Activated CD4-positive, CD25-positive, alpha-beta regulatory T cell treated with anti-CD3 and anti-CD28 coated beads, Interleukin-2, amount 50 U/mL, for 72 hours (primary cell): ENCODE measurements at places on chromosomes 6 and 20.

GRCh38 chr20:46232539-46232938 lies 75.8 kb downstream of the CDH22 start:
- no peak for DNase-seq

DNA sequence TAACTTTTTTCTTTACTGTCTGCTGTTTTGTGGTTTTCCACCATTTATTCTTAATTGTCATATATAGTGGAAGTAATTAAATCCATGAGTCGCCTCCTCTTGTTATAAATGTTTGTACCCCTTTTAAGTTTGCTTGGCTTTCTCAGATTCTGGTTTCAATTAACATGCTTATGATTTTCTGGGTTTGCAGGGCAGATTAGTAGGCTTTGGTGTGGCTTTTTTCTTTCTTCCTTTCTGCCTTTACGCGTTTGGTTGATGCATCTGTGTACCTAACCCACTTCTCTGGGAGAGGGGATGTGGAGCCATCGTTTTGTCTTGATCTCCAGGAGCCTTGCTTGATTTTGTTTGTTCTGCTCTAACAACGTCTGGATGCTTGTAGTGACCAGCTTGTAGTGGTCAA lies 100.4 kb downstream of the JARID2 start:
- no peak for DNase-seq

GRCh38 chr6:50049829-50050228 lies at the start of gene DEFB112:
Gene DEFB112 (minus strand): TSS chr6:50049929. CDS start chr6:50049869, 60 bp downstream.
- no peak for DNase-seq

DNA sequence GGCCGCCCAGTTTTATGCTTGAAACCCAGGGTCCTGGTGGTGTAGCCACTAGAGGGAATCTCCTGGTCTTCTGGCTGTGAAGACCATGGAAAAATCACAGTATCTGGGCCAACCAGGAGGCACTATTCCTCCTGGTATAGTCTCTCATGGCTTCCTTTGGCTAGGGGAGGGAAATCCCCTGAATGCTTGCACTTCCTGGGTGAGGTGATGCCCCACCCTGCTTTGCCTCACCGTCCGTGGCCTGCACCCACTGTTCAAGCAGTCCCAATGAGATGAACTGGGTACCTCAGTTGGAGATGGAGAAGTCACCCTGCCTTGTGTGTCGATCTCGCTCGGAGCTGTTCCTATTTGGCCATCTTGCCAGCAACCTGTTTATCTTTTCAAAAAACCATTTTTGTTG lies 10.1 kb upstream of the ZNF337 start:
- peak; percentile 38 for DNase-seq

- DNase-seq = no peak
Observed at GRCh38 chr6:111922454-111923297, 49.4 kb upstream of the FYN start.

DNA sequence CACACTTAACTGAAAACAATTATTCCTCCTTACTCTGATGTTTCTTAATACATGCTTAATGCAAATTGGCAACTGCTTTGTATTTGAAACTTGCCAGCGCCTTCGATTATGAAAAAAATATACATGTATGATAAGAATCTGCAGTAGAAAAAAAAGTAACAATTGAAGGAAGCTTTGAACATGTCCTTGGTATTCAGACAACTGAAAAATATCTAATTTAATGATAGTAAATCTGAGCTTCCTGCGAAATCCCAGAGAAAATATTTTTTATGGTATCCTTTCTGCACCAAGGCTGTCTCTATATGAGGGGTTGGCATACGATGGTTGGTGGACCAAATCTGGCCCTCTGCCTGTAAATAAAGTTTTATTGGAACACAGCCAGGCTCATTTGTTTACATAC lies 186.2 kb downstream of the HDGFL1 start:
- DNase-seq = no peak

DNA sequence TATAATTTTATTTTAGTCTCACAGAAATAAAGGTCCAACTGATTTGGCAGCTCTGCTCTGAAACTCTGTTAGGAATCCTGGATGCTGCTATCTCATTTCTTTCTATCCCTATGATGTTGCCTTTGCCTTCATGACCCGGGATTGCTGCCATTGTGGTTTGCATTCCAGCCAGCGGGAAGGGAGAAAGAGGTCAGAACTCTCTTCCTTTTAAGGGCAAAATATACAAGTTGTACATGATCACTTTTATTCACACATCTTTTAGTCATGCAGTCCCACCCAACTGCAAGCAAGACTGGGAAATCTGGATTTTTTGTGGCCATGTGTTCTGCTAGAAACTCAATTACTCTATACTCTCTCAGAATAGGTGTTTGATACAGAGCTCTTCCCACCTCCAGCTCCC lies 263.1 kb upstream of the ZFP64 start:
- DNase-seq = no peak

DNA sequence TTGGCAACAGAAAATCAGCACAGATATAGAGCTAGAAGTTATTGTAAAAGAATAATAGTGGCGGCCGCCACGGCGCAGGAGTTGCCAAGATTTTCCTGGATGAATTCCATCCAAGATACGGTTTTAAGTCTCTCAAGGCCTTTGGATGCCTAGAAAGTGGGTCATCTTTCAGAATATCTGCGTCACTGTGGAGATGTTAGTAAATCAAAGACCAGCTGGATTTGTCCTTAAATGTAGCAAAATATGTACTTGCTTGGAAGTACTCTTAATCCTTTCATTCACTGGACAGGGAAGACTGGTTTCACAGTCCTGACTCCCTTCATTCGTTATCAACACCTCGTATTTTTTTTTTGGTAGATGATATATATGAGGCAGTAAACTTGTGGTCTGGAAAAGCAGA lies 83.0 kb downstream of the SLC22A3 start:
- no peak for DNase-seq

DNA sequence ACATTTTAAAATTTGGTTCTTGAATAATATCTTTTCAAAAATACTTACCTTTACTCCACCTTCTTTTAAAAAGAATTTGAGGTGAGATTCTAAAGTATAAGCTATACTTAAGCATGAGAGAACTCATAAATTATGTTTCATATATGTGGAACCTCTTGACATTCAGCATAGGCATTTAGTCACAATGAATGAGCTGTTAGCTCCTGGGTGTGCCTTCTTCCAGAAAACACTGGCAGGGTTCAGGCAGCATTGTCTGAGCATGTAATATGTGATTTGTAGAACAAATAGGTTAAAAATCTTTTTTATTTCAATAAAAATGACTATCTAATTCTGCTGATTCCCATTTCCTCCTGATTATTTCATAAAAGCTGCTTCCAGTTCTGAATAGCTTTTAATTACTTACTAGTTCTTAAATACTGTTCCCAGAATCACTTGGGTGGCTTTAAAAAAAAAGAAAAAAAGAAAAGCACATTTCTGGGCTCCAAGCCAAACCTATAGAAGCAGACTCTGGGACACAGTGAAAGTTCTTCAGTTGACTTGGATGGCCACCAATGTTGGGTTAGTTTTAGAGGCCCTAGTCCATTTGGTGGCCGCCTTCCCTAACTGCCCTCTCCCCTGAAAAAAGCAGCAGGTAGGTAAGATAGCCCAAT lies 20.2 kb downstream of the RNF8 start:
- no peak for DNase-seq

- no peak for DNase-seq
Observed at GRCh38 chr6:34476921-34477320, 11.0 kb downstream of the PACSIN1 start.

- DNase-seq = no peak
Observed at GRCh38 chr6:34560366-34561226, 4.5 kb upstream of the SPDEF start.

GRCh38 chr6:37019065-37019450 lies 13.6 kb downstream of the FGD2 start:
- DNase-seq = no peak

DNA sequence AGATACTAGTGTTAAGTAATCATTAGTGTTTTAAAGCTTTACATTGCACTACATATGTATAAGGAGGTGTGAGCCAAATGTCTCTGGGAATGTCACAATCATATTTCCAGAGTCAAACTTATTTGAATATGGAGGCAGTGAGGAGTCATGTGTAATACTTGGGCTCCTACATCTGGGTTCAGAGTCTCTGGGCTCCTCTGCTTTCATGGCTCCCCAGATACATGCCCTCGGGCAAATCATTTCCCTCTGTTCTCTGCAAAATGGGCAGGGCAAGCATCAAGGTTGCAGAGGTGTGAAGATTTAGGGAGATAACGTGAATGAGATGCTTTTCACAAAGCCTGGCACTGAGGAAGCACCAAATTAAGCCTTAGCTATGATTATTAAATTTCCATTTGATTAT lies 138.3 kb upstream of the SGK1 start:
- no peak for DNase-seq

- DNase-seq = no peak
Observed at GRCh38 chr6:45415788-45416518, 38.2 kb upstream of the SUPT3H start.

GRCh38 chr6:21845018-21845417 lies 251.5 kb downstream of the SOX4 start:
- no peak for DNase-seq

DNA sequence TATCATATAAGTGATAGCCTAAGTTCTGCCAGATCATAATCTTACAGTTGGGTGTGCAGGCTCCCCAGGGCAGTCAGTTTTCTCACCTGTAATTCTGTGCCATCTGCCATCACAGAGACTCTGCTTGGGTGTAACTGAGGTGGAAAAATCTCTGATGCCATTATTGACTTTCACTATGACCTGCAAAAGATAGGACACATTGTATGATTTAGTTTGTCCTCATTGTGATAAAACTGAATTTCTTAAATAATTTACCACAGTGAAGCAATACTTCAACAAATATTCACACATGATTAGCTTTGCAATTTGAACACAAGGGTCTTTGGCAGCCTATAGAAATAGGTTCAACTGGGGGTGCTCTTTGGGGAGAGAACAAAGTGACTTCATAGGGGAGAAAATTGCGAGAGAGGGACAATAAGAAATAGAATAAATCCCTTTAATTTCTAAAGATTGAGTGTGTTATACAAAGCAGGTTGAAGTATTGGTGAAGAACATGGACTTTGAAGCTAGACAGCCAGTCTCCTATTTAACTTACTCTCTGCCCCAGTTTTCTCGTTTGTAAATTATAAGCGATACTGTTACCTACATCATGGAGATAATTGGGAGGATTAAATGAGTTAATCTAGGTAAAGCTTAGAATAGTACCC lies 27.3 kb downstream of the FAM229B start:
- no peak for DNase-seq

GRCh38 chr6:31592396-31592771 lies 422 bp downstream of the NCR3 start:
- no peak for DNase-seq

DNA sequence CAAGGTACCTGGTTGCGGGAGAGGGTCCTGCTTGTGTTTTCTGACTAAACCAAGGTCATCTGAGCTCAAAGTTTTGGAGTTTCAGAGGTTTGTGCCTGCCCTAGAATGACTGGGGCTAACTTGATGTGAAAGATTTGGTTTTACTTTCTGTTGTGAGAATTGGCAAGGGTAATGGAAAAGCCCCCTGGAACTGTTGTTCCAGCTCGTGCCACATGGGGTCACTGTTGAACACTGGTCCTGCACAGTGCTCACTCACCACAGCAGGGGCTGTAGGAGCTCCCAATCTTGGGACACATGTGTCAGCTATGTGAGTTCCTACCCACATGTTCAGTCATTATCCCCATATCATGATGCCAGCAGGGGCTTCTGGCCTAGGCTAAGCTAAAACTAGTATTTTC lies 6.5 kb downstream of the TGM6 start:
- DNase-seq = peak; percentile 53

DNA sequence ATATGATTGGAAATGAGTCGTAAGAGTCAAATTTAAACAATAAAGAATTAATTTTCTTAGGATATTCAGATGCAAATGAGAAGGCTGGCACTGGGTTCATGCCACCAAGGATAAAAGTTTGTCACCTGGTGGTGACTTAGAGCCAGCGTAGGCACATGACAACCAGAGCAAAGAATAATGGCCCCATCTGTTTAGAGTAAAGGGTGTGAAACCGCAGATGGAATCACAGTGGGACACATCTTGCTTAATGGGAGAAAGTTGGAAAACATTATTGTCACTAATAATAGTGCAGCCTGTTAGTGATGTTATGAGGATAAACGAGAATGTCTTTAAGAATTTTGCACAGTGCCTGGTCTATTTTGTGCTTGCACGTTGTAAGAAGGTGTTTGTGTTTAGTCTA lies 727.8 kb downstream of the QKI start:
- DNase-seq = no peak

DNA sequence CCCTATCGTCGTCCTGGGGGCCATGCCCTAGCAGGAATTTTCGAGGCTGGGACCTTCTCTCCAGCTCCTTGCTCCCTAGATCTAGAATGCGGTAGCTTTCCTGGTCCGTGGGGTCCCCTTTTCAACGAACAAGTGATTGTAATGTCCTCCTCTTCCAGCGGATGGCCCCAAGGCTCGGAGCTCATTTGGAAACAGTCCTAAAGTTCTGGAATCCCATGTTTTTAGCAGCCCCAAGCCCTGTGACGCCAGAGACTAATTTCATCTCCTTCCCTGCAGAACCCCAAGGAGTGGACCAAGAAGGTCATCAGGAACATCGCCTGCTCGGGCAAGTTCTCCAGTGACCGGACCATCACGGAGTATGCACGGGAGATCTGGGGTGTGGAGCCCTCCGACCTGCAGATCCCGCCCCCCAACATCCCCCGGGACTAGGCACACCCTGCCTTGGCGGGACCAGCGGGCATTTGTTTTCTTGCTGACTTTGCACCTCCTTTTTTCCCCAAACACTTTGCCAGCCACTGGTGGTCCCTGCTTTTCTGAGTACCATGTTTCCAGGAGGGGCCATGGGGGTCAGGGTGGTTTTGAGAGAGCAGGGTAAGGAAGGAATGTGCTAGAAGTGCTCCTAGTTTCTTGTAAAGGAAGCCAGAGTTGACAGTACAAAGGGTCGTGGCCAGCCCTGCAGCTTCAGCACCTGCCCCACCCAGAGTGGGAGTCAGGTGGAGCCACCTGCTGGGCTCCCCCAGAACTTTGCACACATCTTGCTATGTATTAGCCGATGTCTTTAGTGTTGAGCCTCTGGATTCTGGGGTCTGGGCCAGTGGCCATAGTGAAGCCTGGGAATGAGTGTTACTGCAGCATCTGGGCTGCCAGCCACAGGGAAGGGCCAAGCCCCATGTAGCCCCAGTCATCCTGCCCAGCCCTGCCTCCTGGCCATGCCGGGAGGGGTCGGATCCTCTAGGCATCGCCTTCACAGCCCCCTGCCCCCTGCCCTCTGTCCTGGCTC lies 48.5 kb downstream of the PYGB start:
- no peak for DNase-seq

GRCh38 chr6:138307816-138308730 lies 69.6 kb upstream of the SMIM28 start:
- DNase-seq = no peak

- DNase-seq = no peak
Observed at GRCh38 chr6:119830494-119831295, 481.1 kb upstream of the MAN1A1 start.
